ENCODE measurements at places on chromosomes 5 and 9. TPM values are rescaled to one million over a fixed set of nuclear protein-coding genes. Genes with fewer than 3 reads are reported as not detected.
A peak's percentile ranks its signal among the peaks of the same experiment; 100 is the strongest.

- H3K4me3 ChIP-seq = no peak overlapping the region
- no peaks in the 10 kb centered on the region for H3K36me3 ChIP-seq
- DNase-seq = no peak
- no peaks in the 10 kb centered on the region for H3K27me3 ChIP-seq
- no peak overlapping the region for H3K27ac ChIP-seq
These were observed 36.1 kb upstream of the LPAR1 start for GRCh38 chr9:111074395-111074794.

- no peak overlapping the region for H3K4me3 ChIP-seq
- peaks cover 67% of the 10 kb centered on the region for H3K4me1 ChIP-seq
- DNase-seq = no peak
- H3K36me3 ChIP-seq = no peaks in the 10 kb centered on the region
- peak overlapping the region; percentile 59 for H3K27ac ChIP-seq
These were observed 281.6 kb upstream of the SEMA6A start for GRCh38 chr5:116856271-116856670.

GRCh38 chr5:53059281-53059680 is 50.3 kb downstream of the MOCS2 start:
- no peaks in the 10 kb centered on the region for H3K36me3 ChIP-seq
- H3K4me1 ChIP-seq = no peaks in the 10 kb centered on the region
- H3K27me3 ChIP-seq = no peaks in the 10 kb centered on the region
- H3K27ac ChIP-seq = no peak overlapping the region
- no peak overlapping the region for H3K4me3 ChIP-seq
- no peak for DNase-seq

- peaks cover 13% of the 10 kb centered on the region for H3K4me1 ChIP-seq
- peak; percentile 3 for DNase-seq
- peak overlapping the region; percentile 80 for H3K27ac ChIP-seq
- peaks cover 47% of the 10 kb centered on the region for H3K36me3 ChIP-seq
These were observed 30.1 kb upstream of the LRRC14B start for GRCh38 chr5:160921-161802.

GRCh38 chr9:111838439-111838838 is 43.7 kb upstream of the SHOC1 start:
- H3K4me1 ChIP-seq = no peaks in the 10 kb centered on the region
- no peak for DNase-seq
- H3K4me3 ChIP-seq = no peak overlapping the region
- no peak overlapping the region for H3K27ac ChIP-seq
- no peaks in the 10 kb centered on the region for H3K36me3 ChIP-seq

- H3K27me3 ChIP-seq = no peaks in the 10 kb centered on the region
- H3K4me3 ChIP-seq = no peak overlapping the region
- H3K27ac ChIP-seq = no peak overlapping the region
- peaks cover under 1% of the 10 kb centered on the region for H3K36me3 ChIP-seq
- no peak for DNase-seq
These were observed 22.8 kb downstream of the SARDH start for GRCh38 chr9:133715295-133715865.

GRCh38 chr5:128254789-128255188 is 171.2 kb downstream of the SLC12A2 start:
- no peaks in the 10 kb centered on the region for H3K27me3 ChIP-seq
- H3K27ac ChIP-seq = no peak overlapping the region
- no peak for DNase-seq
- peaks cover 16% of the 10 kb centered on the region for H3K36me3 ChIP-seq

GRCh38 chr9:99868845-99869244 is 37.6 kb upstream of the STX17 start:
- no peak overlapping the region for H3K27ac ChIP-seq
- no peak overlapping the region for H3K4me3 ChIP-seq
- DNase-seq = no peak
- H3K4me1 ChIP-seq = peaks cover 4% of the 10 kb centered on the region

DNA sequence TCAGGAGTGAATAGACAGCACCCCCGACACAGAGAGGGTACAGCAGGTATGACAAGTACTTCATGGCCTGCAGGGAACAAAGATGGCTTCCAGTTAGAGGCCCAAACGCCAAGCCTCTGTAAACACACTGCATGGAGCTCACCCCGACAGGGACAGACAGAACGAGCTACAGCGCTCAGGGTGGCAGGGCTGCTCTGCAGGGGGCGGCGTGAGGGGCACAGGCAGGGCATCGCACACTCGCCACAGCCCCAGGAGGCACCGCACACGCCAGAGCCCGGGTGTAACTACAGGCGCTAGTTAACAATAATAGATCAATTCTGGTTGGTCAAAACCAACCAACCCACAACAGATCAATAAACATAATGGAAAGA is 21.1 kb downstream of the CLPTM1L start:
- no peaks in the 10 kb centered on the region for H3K27me3 ChIP-seq
- peaks cover 4% of the 10 kb centered on the region for H3K4me1 ChIP-seq
- H3K4me3 ChIP-seq = no peak overlapping the region
- DNase-seq = no peak
- peaks cover 58% of the 10 kb centered on the region for H3K36me3 ChIP-seq
- no peak overlapping the region for H3K27ac ChIP-seq

DNA sequence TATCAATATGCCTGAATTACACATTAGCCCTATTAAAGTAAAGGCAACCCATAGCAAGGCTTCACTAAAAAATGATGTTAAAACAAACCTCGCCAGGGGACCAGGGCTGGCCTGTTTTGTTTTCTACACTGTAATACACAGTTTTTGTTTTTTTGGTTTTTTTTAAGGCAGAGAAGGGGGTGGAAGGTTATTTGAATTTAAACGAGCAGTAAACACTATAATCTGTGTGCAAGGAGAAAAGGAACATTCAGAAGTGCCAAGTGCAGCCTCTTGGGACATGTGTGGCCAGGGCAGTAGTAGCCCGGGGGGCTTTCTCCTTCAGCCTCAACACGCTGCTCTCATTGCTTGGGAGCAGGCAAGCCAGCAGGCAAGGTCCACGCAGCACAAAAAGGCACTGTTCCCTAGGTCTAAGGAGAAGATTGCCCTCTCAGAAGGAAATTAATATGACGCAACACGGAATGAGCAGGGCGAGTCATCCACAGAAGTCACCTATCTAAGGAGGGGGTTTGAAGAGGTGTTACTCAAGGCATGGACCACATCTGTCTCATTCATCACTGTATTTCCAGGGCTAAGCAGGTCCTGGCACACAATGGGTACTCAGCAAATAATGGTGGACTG is 16.2 kb downstream of the SIL1 start:
- no peak overlapping the region for H3K4me3 ChIP-seq
- H3K27ac ChIP-seq = no peak overlapping the region
- H3K4me1 ChIP-seq = peaks cover 9% of the 10 kb centered on the region
- DNase-seq = no peak
- no peaks in the 10 kb centered on the region for H3K36me3 ChIP-seq
- H3K27me3 ChIP-seq = no peaks in the 10 kb centered on the region

- no peak for DNase-seq
- no peak overlapping the region for H3K4me3 ChIP-seq
- H3K27me3 ChIP-seq = peaks cover 34% of the 10 kb centered on the region
- no peaks in the 10 kb centered on the region for H3K36me3 ChIP-seq
These were observed 2.0 kb upstream of the ARHGEF28 start for GRCh38 chr5:73623901-73624404.

DNA sequence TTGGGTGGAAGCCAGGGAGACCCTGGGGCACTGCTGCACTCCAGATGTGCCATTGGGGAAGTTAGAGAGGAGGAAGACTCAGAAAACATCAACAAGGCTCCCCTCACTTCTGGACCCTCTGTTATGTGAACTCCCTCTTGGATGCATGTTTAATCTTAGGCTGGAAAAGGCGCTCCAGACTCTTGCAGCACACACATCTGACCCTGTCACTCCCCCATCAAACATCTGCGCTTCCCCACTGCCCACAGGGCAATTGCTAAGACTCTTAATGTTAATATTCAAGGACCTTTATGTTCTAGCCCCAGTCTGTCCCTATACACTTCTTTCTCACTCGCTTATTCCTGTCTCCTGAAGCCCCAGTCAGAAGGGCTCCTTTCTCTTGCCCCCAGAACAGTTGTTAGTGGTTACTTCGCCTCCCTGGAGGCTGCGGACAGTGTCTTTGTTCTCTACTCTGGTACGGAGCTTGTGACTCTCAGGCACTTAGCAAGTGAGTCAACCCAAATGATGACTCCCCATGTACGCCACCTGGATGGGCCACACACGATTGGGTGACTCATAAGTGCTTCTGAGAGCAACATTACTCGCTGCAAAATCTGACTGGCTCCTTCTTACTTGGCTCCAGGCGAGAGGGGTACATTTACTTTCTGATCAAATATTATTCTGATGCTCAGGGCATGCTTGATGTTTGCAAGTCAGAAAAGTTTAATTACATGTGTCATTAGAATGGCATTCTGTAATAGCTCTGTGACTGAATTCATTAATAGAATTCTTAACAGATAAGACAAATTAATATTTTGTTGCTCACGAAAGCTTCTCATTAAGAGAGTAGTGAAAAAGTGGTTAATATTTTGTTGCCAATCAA is 193.6 kb downstream of the HSPA4 start:
- H3K4me3 ChIP-seq = no peak overlapping the region
- no peaks in the 10 kb centered on the region for H3K4me1 ChIP-seq
- DNase-seq = no peak
- no peak overlapping the region for H3K27ac ChIP-seq
- no peaks in the 10 kb centered on the region for H3K27me3 ChIP-seq

DNA sequence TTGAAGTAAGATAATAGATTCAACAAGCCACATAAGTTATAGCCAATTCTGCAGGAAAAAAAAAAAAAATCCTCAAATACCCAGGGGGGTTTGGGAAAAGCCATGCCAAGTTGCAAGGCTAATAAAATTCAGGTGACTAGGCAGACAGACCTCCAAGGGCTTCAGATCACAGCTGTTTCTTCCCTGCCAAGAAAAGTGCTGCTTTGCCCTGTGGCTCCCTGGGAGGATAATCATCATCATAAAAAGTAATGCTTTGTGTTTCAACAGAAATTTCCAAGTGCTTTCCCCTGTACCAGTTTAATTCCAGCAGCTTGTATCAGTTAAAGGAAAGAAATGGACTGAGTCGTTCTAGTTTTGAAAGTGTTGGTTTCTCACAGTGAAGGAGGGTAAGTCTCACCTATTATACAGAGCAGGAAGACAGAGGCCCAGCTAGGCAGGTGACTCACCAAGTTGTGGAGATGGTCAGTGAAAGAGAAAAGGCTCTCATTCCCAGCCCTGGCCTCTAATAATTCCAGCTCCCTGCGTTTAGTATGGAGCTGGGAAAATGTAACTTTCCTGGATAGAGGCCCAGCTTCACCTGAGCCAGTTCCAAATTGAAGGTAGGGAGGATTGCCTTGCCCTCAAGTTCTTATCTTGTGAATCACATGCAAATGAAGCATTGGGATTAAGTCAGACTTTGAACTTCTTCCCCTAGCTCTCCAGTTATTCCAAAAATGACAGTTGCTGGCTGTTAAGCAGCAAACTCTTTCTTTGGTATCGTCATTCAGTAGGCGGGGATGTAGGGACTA is 263.4 kb downstream of the GRIA1 start:
- H3K27me3 ChIP-seq = no peaks in the 10 kb centered on the region
- DNase-seq = no peak
- H3K27ac ChIP-seq = no peak overlapping the region
- H3K4me1 ChIP-seq = peaks cover 5% of the 10 kb centered on the region

- H3K36me3 ChIP-seq = 0 out of 2 replicates have a peak, but pooled peaks cover 3% of the 10 kb centered on the region
- DNase-seq = no peak
- H3K27me3 ChIP-seq = peaks cover 2% of the 10 kb centered on the region
- no peak overlapping the region for H3K4me3 ChIP-seq
- peak overlapping the region; percentile 74 for H3K27ac ChIP-seq
- H3K4me1 ChIP-seq = peaks cover 41% of the 10 kb centered on the region
These were observed 55.9 kb upstream of the STXBP1 start for GRCh38 chr9:127555840-127556820.

- DNase-seq = peak; percentile 86
- no peak overlapping the region for H3K27ac ChIP-seq
- no peak overlapping the region for H3K4me3 ChIP-seq
- H3K27me3 ChIP-seq = no peaks in the 10 kb centered on the region
- peaks cover 16% of the 10 kb centered on the region for H3K36me3 ChIP-seq
These were observed 70.5 kb downstream of the ERP44 start for GRCh38 chr9:100028201-100028784.

GRCh38 chr5:22088517-22088916 is 764.6 kb downstream of the CDH12 start:
- H3K27ac ChIP-seq = no peak overlapping the region
- peaks cover 17% of the 10 kb centered on the region for H3K4me1 ChIP-seq
- H3K36me3 ChIP-seq = peaks cover 3% of the 10 kb centered on the region
- DNase-seq = no peak
- H3K4me3 ChIP-seq = no peak overlapping the region

DNA sequence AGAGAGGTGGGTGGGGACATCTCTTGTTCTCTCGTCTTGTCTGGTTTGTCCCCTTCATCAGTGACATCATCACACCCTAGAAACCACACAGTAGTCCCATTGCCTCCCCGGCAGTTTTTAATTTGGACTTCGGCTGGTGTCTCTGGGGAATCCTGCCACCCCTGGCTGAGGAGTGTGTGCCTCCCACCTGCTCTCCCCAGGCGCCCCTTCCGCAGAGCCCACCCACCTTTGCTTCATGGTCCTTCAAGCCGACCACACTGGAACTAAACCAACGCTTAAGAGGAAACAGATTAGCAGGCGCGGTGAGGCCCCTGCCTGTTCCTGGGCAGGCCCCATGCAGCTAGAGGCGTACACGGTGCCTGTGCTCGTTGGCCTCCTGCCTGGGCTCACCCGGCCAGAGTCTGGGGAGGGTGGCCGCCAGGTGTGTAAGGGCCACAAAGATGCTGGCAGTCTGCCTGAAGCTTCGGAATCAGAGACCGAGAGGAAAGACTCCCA is 107.6 kb upstream of the SPRY4 start:
- peak overlapping the region; percentile 58 for H3K27ac ChIP-seq
- no peaks in the 10 kb centered on the region for H3K36me3 ChIP-seq
- H3K4me3 ChIP-seq = no peak overlapping the region
- H3K27me3 ChIP-seq = peaks cover 3% of the 10 kb centered on the region

DNA sequence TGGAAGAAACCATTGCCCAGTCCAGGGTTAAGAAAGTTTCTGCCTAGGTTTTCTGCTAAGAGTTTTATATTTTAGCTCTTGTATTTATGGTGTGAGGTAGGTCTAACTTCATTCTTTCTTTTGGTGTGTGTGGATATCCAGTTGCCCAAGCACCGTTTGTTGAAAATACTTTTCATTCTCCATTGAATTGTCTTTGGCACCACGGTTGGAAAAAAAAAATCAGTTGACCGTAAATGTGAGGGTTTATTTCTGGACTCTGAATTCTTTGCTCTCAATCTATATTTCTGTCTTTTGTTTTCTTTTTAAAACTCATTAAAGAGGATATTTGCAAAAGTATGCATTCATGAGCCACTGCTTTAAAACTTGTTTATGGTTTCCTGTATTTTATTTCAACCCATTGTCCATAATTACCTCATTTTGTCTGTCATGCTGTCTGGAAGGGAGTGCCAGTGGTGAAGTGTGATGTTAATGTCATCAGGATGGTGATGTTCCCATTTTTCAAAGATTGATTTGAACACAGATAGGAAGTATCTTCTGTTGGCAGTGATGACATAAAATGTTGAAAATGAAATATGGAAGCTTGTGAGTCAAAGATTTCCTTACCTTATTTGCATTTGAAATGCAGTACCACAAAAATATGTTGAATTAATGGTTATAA is 33.9 kb downstream of the HABP4 start:
- no peaks in the 10 kb centered on the region for H3K4me1 ChIP-seq
- H3K4me3 ChIP-seq = no peak overlapping the region
- no peak overlapping the region for H3K27ac ChIP-seq
- no peaks in the 10 kb centered on the region for H3K27me3 ChIP-seq
- DNase-seq = no peak

The STC2 gene
- 38.5 TPM for total RNA-seq

The PLPP7 gene
- 4.9 TPM for total RNA-seq

The INSL6 gene
- not detected for total RNA-seq

The GKAP1 gene
- total RNA-seq = 6.1 TPM

The FST gene
- total RNA-seq = 12.8 TPM

The LECT2 gene
- total RNA-seq = not detected

The FAM174A gene
- 6.9 TPM for total RNA-seq

The GRIN1 gene
- total RNA-seq = 6.6 TPM

The FBXO4 gene
- 1.9 TPM for total RNA-seq

The MVB12B gene
- total RNA-seq = 5.7 TPM

The RBM27 gene
- total RNA-seq = 29.8 TPM

The DTWD2 gene
- 10.3 TPM for total RNA-seq

The PCDHAC2 gene
- 6.7 TPM for total RNA-seq

Data from WTC11 (cell line).